ENCODE measurements at places on chromosomes 6 and 20.

DNA sequence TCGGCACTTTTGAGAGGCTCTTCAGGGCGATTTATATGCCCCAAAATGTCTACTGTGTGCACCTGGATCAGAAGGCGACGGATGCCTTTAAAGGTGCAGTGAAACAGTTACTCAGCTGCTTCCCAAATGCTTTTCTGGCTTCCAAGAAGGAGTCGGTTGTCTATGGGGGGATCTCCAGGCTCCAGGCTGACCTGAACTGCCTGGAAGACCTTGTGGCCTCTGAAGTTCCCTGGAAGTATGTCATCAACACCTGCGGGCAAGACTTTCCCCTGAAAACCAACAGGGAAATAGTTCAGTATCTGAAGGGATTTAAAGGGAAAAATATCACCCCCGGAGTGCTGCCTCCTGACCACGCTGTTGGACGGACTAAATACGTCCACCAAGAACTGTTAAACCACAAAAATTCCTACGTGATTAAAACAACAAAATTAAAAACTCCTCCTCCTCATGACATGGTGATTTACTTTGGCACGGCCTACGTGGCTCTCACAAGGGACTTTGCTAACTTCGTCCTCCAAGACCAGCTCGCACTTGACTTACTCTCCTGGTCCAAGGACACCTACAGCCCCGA is 8.2 kb downstream of the GCNT2 start:
- no peak for DNase-seq

- no peak for DNase-seq
Measured at GRCh38 chr20:50904067-50904570, 27.1 kb downstream of the ADNP start.

GRCh38 chr6:34237316-34237721 is 646 bp downstream of the HMGA1 start:
- DNase-seq: no peak

- DNase-seq: no peak
Measured at GRCh38 chr6:94215552-94215951, 796.2 kb upstream of the EPHA7 start.

GRCh38 chr6:119346936-119347335 is 2.6 kb downstream of the MAN1A1 start:
- DNase-seq: no peak

DNA sequence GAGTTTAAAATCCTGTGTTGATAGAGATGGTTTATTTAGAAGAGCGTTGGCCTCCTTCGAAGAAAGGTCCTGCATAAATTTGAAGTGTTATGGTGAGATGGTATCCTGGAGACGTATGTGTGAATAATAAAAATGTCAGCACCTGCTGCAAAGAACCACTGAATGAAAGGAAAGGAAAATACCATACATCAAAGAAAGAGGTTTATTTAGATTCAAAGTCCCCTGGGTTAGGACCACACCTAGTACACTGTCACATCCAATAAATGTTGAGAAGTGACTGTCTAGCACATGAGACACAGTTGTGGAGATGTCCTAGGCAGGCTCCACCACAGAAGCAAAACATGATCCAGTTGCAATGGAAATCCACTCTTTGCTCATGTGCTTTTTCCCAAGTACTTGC is 214.7 kb downstream of the PAX1 start:
- DNase-seq: no peak

GRCh38 chr6:154909821-154910220 is 85.3 kb upstream of the TIAM2 start:
- DNase-seq: no peak

DNA sequence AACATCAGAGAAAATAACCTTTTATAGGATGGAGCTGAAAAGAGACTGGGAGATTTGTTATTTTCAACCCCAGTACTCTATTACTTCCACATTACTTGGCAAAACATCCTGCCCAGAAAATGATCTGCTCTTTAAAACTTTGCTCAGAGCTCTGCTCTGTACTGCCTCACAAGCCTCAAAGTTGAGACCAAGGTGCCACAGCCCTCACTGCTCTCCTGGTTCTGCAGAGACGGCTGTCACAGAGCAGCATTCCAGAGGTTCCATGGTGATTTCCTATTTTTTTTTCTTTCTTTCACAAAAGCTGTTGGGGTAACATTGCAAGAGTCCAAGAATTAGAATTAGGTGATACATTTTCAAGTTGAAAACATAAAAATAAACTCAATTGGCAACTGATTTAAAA is 155.2 kb downstream of the UBE3D start:
- DNase-seq: no peak

DNA sequence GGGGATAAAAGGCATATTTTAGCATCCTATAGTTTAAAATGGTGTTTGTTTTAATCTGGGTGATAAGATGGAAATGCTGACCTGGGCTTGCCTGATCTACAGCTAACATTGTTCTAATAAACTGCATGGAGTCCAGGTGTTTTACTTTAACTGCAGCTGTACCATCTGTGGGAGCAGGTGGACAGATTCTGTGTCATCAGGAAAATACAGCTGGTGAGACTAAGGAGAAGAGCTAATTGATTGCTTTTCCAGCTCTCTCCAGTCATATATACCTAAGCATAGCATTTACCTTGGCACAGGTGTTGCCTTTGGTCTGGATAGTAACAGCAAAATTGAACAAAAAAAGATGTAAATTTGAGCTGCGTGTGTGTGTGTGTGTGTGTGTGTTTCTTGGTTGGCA is 31.6 kb downstream of the CBFA2T2 start:
- DNase-seq: no peak

- no peak for DNase-seq
Measured at GRCh38 chr6:134666125-134666524, 283.8 kb downstream of the ALDH8A1 start.

- no peak for DNase-seq
Measured at GRCh38 chr6:43284991-43285781, 12.9 kb upstream of the SLC22A7 start.

GRCh38 chr6:111666847-111667246 is 61.2 kb upstream of the TRAF3IP2 start:
- no peak for DNase-seq

DNA sequence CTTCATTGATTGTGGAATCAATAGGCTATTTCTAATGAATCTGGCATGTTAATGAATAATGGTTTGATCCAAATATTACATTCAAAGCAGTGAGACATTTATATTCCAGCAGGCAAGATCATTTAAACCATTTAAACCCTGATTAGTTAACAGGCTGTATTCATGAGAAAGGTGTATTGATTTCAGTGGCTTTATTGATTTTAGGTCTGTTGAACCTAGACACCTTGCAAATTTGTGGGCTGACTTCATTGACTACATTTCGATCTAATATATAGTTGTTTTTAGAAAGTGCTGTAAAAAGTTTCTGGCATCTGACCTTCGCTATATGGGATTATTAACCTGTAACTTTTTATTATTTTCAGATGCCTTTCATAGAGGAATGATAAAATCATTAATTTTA is 900.1 kb upstream of the CITED2 start:
- DNase-seq: no peak

GRCh38 chr20:574297-574942 is 30.8 kb upstream of the CSNK2A1 start:
- DNase-seq: peak; percentile 66

DNA sequence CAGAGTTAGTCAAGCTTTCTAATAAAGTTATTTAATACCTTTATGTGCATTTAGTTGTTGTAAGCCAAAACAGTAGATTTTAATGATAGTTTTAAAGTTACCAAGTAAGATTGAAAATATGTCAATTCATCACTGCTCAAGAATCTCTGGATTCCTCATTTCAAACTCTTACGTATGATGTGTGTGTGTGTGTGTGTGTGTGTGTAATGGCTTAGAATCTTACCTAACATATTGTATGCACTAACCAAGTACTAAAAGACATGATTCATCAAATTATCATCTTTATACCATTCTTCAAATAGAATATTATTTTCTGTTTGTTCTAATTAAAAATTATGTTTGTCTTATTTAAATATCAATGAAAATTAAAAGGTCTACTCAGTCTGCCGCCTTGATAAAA is 41.5 kb upstream of the ZNF337 start:
- no peak for DNase-seq

GRCh38 chr6:41170547-41171160 is 7.7 kb upstream of the TREM2 start:
- DNase-seq: no peak

DNA sequence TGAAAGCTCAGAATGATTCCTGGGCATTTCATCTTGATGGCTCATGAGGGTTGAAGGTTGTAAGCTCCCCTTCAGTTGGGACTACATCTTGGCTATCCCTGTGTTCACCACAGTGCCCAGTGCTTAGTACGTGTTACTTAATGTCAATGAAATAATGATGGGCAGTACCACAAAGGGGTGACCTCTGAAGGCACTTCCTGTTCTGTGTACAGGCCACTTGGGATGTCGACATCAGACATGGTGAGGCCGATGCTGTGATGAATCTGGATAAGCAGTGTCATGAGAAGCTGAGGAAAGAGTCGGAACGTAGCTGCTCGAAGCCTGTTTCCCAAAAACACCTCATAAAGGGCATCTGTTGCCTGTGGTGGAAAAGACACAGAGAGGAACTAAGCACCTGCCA is 27.6 kb upstream of the RBL1 start:
- no peak for DNase-seq

DNA sequence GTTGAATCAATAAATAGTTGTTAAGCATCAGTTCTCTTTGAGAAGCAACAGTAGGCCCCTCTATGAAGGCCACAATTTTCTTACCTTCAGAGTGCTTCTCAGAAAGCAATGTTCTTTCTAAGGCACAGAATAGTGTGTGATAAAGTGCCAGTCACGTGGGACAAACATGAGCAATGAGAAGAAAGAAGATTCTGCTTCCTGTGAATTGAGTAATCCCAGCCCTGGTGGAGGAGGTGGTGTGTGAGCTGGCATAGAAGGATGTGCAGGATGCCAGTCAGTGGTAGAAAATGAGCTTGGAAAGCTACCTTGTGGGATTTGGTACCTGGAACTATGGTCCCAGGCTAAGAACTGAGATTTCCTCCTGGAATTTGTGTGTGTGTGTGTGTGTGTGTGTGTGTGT is 21.7 kb downstream of the KIZ start:
- DNase-seq: no peak

- DNase-seq: no peak
Measured at GRCh38 chr20:34268851-34269636, 27.8 kb downstream of the ASIP start.

GRCh38 chr20:58864346-58864745 is 11.8 kb downstream of the GNAS start:
- DNase-seq: no peak

- no peak for DNase-seq
Measured at GRCh38 chr6:143245656-143246055, 185.0 kb downstream of the AIG1 start.

GRCh38 chr20:49569411-49570115 is 1.6 kb upstream of the PTGIS start:
- DNase-seq: no peak

- no peak for DNase-seq
Measured at GRCh38 chr20:54305421-54305820, 97.5 kb downstream of the PFDN4 start.

- no peak for DNase-seq
Measured at GRCh38 chr20:61317966-61318530, 66.0 kb downstream of the CDH4 start.

- DNase-seq: peak; percentile 84
Measured at GRCh38 chr20:33663161-33664084, 1.3 kb downstream of the C20orf144 start.

- DNase-seq: no peak
Measured at GRCh38 chr6:32604434-32604877, 14.8 kb upstream of the HLA-DRB1 start.

- DNase-seq: no peak
Measured at GRCh38 chr6:164415832-164416563, 893.4 kb downstream of the C6orf118 start.

DNA sequence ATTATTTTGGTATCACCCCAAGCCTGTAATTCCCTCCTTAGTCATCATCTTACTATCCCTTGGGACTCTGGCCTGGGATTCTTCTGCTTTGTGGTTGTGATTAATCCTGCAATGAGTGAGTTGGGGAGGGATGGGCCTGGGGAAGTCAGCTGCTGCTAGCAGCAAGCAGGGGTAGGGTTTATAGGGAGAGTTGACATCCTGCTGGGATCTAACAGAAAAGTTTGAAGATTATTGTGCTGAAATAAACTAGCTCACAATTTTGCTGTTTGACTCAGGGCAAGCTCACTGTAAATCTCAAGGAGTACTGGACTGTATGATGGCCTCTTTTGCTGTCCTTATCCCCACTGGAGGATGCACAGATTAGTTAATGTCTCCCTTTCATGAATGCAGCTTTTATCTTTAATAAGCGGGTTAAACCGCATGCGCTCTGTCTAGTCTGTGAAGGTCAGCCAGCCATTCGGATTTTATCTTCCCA is 83.4 kb downstream of the JARID2 start:
- no peak for DNase-seq

- DNase-seq: no peak
Measured at GRCh38 chr6:142954844-142955243, 9.9 kb upstream of the HIVEP2 start.

- DNase-seq: no peak
Measured at GRCh38 chr6:113672491-113673149, 184.5 kb upstream of the MARCKS start.

GRCh38 chr20:36152261-36152660 is 2.3 kb upstream of the EPB41L1 start:
- no peak for DNase-seq

DNA sequence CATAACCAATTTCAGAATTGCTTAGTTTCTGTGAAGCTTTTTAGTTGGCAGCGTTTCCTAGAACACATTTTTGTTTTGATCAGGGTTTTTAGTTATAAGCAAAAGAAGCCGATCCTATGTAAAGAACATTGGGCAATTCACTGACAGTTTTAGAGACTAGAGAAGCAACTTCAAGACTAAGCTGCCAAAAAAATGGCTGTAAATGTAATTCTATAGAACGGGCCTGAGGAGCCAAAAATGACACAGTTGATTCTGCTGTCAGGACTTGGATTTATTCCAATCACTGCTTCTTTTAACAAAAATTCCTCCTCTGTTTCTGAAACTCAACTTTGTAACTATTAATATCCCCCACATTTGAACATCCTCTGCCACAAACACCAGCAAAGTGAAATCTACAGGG is 236.0 kb upstream of the EYS start:
- no peak for DNase-seq

DNA sequence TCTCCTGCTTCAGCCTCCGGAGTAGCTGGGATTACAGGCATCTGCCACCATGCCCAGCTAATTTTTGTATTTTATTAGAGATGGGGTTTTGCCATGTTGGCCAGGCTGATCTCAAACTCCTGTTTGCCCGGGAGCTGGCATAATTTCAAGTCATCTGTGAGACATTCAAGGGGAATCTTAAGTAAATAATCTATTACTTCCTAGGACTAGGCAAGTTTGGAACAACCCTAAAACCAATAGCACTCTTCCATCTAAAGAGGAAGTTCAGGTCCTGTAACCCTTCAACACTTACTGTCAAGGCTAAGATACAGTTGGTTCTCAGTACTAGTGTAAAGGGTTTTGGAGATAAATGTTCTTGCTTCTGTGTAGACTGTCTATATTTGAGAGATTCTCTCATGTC is 267.8 kb upstream of the IRAK1BP1 start:
- no peak for DNase-seq
